ENCODE measurements at places on chromosomes 7 and 10.

DNA sequence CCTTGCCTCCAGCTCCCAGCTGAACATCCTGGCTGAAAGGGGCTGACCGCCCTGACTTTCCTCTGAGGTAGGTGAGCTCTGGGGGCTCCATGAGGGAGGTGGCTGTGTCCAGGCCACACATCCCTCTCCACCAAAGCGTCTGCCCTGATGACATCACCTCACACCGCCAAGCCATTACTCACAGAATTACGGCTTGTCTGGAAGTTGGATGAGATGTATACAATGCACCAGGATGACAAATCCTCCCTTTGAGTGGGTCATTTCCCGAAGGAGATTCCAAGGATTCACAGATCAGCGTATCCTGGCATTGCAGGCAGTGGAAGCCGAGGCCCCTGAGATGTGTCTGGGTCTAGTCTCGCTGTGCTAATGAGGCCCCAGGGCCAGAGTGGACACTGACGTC is 15.1 kb upstream of the RET start:
- DNase-seq, result no peak

GRCh38 chr7:2474224-2474623 is 2.0 kb downstream of the GRIFIN start:
- DNase-seq, result no peak

DNA sequence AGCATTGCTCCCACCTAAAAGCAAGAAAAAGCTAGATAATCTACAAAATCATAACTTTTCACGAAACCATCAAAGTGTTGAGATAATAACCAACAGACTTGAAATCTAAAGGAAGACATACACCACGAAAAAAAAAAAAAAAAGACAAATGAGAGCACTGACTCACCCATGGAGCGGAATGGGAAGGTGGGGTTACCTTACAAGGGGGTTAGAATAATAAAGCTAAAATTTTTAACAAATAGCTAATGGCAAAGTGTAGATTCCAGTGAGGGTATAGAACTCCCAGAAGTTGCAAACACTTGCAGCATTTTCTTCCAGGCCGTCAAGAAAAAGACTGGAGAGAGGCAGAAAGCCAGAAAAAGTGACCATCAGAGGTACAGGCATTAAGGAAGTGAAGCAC is 27.2 kb downstream of the IPMK start:
- no peak for DNase-seq

GRCh38 chr7:101804967-101805366 is 12.5 kb upstream of the CUX1 start:
- DNase-seq, result no peak

DNA sequence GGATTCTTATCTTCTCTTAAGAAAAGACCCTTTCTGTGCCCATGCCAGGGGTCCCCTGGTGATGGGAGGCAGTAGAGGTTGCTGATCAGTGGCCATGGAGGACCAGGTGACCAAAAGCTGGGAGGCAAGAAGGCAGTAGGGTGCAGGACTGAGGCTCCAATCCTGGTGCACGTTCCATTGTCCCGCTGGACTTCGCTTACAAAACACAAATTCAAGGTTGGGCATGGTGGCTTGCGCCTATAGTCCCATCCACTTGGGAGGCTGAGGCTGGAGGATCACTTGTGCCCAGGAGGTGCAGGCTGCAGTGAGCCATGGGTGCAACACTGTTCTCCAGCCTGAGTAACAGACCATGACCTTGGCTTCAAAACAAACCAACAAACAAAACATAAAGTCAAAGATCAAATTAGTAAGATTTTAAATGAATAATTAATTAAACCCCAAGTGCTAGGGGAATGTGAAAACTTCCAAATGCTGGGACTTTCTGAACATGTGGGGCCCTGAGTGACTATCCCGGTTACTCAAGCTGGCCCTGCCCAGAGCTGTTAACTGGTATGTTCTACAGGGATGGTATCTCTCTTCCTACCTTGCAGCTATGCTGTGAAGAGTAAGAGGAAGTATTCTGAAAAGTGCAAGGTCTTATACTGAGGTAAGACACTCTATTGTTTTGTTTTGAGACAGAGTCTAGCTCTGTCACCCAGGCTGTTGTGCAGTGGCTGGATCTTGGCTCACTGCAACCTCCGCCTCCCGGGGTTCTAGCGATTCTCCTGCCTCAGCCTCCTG is 97.6 kb downstream of the LYZL2 start:
- DNase-seq, result no peak

GRCh38 chr10:132565516-132566209 is 28.1 kb downstream of the INPP5A start:
- no peak for DNase-seq

DNA sequence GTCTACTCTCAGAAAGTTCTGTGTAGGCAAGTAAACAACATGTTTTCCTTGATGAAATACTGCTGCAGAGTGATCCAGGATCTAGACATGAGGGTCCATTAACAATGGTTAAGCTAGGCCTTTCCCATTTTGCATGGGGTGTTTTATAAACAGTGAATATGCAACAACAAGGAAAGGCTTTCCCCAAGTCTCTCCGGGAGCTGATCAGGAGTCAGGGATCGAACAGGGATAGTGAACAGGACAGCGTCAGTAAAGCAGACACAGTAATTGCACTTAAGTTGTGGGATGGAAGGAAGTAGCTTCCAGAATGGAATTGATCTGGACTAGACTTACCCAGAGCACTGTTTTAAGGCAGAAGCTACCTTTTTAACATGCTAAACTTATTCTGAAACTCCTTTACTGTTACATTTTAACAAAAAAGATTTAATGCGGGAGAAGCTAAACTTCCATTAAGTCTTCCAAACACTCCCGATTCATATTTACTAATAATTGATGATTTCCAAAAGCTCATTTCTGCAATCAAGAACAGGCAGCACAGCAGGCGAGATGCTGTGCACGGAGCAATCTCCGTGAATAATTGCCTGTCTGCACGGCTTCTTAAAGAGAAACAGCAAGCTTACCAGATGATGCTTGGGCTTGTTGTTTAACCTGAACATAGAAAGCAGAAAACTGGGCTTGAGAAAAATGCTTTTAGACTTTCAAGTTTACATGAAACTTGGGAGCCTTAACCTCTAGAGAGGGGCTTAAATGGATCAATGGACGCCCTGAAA is 50.3 kb upstream of the DOCK1 start:
- DNase-seq, result no peak

GRCh38 chr7:103811997-103812396 is 177.5 kb downstream of the RELN start:
- DNase-seq, result no peak

DNA sequence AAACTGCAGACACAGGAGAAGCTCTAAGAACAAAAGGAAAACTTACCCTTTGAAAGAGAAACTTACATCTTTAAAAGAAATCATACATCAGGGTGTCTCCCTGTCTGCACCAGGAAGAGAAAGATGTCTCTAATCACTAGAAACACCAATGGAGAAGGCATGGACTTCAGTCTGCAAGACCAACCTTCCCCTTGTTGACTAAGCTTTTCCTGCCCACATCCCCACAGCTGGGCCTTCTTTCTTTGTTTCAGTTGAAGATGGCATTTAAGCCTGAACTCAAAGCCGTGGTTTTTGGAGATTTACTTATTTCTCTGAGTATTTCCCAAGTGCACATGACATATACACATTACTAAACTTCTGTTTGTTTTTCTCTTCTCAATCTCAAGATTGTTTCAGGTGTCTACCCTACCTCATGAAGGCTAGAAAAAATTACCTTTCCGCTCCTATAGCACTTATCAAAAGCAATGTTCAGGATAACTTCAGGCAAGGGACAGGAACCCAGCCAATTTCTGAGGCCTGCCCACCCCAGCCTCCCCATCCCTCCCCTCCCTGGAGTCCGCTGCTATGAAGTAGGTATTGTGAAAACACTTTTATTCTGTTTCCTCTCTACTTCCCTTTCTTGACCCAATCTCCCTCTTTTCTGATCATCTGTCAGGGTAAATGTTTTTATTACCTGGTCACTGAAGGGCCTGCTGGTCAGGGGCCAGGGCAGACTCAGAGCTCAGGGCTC is 2.8 kb upstream of the SLC29A3 start:
- DNase-seq, result no peak

Measured in SK-N-DZ (cell line).